Upper lobe of left lung (tissue), 6 donors: ENCODE measurements at places on chromosomes 7 and 10.

DNA sequence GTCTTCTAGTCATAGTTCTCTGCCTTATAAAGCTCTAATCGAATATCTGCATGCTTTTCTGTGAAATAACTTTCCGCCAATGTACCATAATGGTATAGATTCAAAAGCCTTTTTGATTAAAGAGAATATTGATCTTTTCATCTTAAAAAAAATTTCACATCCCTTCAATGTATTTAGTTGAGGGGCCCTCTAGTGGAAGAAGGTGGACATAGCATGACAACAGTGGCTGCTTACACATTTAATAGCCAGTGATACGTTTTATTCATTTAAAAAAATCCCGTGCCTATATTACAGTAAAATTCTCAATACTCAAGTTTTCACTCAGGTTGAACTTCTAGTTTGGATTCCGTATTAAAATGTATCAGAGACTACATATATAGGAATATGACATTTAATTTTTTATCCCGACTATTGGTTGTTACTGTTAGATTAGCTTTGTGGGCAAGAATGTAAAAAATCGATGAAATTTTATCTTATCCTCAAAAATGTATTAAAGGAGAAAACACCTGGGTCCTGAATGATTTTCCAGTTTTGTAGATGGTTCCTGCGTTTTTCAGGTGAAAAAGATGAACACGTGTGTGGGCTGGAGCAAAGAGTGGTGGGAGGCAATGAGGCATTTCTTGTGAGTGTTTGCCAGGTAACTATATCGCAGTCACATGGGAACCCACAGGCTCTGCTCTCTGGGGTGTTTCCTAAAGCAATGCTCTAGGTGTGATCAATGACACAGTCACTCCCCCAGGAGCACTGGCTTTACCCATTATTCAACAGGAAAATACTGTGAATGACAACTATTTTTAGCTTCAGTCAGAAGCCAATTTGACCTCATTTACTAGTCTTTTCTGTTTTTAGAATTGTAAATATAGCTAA, 24.1 kb upstream of the PNLIP start:
- no peak for DNase-seq

GRCh38 chr10:79948976-79949722, at the start of gene SFTPD:
SFTPD (minus strand) TSS chr10:79949105; CDS start chr10:79946659, 2,446 bp downstream.
- peak; percentile 89 for DNase-seq

- no peak for DNase-seq
Observed at GRCh38 chr7:139254281-139254680, 23.2 kb downstream of the UBN2 start.

DNA sequence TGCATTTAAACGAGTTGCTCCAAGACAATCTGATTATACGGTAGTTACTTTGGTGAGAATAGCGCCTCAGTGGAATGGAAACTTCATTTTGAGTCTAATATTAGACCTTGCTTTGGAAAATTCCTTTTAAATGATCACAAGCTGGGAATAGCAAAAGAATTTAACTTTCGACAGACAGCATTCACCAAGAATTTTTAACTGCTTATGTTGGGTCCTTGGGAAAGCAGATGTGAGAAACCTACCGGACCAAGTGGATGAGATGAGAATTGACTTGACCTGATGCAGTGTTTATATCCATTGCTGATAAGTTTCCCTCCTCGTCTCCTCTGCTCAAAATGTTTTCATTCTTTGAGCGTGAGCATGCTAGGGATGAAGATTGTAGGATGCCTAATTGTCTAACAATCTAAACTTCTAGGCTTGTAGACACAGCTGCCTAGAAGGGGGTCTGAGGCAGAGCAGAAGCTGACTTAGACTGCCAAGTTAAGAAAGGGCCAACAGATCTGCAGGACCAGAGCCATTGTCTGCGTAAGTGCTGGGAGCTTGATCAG, 126.9 kb downstream of the CNNM2 start:
- no peak for DNase-seq

DNA sequence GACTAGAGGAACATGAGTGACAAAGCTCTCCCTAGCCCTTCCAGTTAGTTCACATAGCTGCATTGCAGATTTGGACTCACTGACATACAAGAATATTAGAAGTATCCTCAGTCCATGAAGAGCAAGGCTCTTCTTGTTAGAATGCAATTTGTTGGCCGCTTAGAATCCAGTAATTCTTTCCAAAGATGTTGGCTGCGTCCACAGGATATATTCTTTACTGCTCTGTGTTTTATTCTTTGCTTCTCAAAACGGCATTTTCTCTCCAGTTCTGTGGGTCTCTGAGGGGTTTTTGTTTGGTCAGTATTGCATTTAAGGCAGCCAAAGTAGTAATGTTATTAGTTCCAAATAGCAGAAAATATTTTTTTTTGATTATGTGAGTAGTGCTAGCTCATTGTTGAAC, 588.6 kb downstream of the DNAJB9 start:
- DNase-seq = no peak

DNA sequence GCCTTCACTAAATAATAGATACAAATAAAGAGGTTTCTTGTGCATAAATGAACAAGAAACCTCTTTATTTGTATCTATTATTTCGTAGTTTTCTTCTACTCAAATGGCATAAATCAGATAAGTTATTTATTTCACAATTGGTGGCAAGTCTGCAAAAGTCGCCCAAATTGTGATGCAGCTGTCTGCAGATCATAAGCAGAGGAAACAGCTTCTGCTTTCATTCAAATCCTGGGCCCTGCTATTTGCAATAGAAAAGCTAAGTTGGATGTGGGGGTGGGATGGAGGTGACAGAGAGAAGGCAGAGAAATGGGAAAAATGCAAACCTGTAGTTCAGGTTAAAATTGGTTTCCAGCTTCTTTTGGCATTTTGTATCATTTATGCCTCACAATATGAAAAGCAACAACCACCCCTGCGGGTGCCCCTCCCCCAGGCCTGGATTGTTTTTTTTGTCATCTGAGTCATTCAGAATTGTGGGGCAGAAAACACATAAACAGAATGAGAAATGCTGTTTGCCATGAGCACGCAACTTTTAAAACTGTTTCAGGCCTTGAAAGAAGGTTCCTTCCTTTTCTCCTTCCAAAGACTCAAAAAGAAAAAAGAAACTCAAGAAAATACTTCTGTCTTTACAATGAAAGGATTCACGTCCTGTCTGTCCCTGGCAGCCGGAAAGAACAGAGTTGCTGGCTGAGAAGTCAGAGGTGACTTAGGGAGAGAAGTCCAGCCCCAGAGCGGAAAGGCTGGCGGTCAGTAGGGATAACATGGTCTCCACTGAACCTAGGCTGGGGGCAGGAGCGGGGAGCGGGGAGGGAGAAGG, 132.9 kb downstream of the BAMBI start:
- no peak for DNase-seq

DNA sequence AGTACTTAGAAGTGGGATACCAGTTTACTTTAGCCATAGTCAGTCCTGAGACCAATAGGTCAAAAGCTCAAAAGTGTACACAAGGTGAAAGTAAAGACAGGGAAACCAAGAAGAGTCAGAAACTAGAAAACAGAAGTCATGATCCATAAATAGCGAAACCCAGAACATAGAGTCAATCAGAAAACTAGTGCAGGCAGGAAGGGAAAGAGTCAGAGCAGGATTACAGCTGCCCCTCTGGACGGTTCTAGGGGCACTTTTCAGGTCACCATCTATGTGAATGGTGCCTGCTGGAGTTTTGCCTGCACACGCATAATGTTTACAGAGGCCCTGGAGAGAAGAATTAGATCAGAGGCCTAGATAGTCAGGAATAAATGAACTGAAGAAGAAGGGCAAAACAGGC, 22.4 kb upstream of the DMTF1 start:
- DNase-seq = no peak

GRCh38 chr10:13483951-13484350, 44.9 kb downstream of the BEND7 start:
- DNase-seq = no peak

DNA sequence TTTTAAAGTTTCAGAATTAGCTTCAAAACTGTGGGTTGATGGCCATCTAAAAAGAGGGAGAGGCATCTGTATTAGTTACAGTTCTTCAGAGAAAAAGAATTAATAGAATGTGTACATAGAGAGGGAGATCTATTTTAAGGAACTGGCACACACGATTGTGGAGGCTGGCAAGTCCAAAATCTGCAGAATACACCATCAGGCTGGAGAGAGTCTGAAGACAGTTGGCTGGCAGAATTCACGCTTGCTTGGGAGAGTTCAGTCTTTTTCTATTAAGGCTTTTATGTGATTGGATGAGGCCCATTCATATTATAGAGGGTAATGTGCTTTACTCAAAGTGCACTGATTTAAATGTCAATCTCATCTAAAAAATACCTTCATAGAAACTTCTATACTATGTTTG, 135.1 kb upstream of the SORCS1 start:
- no peak for DNase-seq

DNA sequence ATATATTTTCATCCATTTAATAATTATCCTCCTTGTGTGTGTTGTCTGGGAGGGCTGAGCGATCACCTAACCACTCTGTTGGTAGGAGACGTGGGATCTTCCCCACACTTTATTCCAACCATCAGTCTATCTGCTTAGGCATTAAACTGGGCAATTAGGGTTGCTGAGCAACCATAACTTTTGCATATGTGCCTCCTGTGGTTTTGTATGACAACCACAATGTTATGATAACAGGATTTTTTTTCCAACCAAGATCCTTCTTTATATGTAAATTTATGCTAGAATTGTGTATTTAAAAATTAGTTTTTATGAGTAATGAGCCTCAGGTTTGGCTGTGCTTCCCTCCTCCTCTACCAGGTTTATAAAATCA, 495.0 kb upstream of the MGMT start:
- DNase-seq = no peak
